ENCODE measurements at places on chromosomes 1 and 21.

- no peak for DNase-seq
Measured at GRCh38 chr1:162161916-162162550, 92.5 kb downstream of the NOS1AP start.

- DNase-seq: no peak
Measured at GRCh38 chr1:184791550-184791900, 36.9 kb upstream of the EDEM3 start.

- DNase-seq: no peak
Measured at GRCh38 chr1:104856091-104856490, 1106.4 kb downstream of the AMY1C start.

DNA sequence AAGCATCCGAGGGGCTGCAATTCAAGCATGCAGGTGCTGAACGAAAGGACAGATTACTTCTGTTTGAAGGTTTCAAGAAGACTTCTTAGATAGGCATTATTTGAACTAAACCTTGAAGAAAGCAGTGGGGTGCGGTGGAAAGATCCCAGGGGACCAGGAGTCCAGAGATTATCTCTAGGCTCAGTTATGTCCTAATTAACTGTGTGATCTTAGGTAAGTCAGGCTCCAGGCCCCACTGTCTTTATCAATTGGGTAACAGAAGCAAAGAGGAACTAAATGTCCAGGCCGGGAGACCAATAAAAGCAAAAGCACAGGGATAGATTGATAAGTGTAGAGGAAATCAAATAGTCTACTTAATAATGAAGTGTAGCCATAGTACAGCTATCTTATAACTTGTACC, 72.9 kb upstream of the CDC42BPA start:
- no peak for DNase-seq

Measured in naive B cell (primary cell).